ENCODE measurements at places on chromosomes 7 and 10. TPM values are rescaled to one million over a fixed set of nuclear protein-coding genes. Genes with fewer than 3 reads are reported as not detected.

DNA sequence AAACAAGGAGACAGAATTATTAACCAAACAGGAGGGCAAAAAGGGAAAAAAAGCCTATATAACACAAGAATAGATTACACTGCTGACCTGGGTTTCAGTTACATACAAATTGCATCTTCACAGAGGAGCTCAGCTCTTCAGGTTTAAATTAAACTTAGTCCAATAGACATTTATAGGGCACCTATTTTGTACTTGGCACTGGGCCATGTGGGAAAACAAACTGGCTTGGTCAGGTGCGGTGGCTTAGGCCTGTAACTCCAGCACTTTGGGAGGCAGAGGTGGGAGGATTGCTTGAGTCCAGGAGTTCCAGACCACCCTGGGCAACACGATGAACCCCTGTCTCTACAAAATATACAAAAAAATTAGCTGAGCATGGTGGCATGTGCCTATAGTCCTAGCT is 62.3 kb upstream of the CCDC6 start:
- no peaks in the 10 kb centered on the region for H3K27me3 ChIP-seq
- no peak overlapping the region for H3K27ac ChIP-seq
- no peak overlapping the region for H3K4me3 ChIP-seq
- no peaks in the 10 kb centered on the region for H3K4me1 ChIP-seq
- no peak for DNase-seq

DNA sequence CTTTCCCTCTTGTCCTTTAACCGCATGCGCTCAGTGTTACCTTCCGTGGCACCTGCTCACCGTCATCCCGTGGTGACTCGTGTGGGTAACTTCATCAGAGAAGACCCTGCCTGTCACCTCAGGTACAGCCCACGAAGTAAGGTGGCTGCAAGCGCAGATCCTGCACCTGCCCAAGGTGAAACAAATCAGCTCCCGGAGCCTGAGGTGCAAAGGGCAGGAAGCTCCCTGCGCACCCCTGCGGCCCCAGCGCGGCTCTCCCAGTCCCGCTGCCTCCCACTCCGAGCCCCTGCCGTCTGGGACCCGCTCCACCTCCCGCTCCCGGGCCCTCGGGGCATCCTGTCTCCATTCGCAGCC is 110.9 kb upstream of the LANCL2 start:
- peaks cover 5% of the 10 kb centered on the region for H3K4me1 ChIP-seq
- H3K27ac ChIP-seq, result no peak overlapping the region
- peak overlapping the region; percentile 37 for H3K4me3 ChIP-seq
- no peaks in the 10 kb centered on the region for H3K36me3 ChIP-seq
- DNase-seq, result no peak

The GIMAP4 gene
- total RNA-seq, result 39.1 TPM

The HOXA6 gene
- total RNA-seq, result not detected

DNA sequence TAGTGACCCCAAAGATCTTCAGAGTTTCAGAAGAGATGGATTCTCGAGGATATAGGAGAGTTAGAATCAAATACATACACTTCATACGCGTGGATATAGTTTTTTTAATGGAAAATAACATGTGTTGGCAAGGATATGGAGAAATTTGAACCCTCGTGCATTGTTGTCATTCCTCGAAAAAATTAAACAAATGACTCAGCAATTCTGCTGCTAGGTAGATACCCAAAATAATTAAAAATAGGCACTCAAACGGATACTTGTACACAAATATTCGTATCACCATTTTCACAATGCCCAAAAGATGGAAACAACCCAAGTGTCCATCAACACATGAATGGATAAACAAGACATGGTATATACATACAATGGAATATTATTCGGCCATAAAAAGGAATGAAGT is 5.6 kb upstream of the NT5C2 start:
- no peak for DNase-seq
- H3K36me3 ChIP-seq, result peaks cover 5% of the 10 kb centered on the region
- no peak overlapping the region for H3K27ac ChIP-seq
- no peaks in the 10 kb centered on the region for H3K27me3 ChIP-seq
- H3K4me3 ChIP-seq, result no peak overlapping the region

DNA sequence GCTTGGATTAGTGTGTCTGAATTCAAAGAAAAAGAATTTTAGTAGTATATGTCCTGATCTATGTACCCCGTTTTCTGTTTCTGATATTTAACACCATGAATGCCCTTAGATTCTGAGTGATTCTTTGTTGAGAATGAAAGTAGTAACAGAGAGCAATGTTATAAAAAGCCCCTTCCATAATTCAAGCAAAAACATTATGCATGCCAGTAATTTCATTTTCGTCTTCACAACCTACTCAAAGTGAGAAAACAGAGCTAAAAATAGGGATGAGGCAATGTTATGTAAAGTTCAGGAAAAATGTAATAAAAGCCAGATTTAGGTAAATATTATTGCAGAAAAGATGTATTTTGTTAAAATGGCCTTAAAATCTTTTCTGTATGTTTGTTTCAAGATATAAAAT is 28.1 kb downstream of the PTPRZ1 start:
- no peaks in the 10 kb centered on the region for H3K4me1 ChIP-seq
- no peak overlapping the region for H3K27ac ChIP-seq
- no peaks in the 10 kb centered on the region for H3K36me3 ChIP-seq
- H3K27me3 ChIP-seq, result no peaks in the 10 kb centered on the region

DNA sequence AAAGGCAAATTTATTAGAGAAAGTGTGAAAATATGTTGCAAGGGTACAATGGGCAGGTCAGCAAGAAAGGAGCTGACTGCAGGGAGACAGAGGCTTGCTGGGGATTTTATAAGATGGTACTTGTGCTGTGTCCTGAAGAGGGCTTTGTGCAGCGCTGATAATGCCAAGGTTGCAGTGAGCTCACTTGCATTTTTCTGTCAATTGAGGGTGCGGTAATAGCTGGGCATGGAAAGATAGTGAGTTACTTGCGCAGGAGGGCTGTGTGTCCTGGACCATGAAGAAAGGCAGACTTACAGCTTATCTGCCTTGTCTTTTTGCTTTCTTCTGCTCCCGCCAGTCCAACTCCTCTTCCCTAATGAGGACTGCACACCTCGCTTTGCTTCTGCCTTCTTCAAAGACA is 12.5 kb downstream of the CDC123 start:
- peaks cover 13% of the 10 kb centered on the region for H3K4me1 ChIP-seq
- peaks cover 75% of the 10 kb centered on the region for H3K36me3 ChIP-seq
- H3K27me3 ChIP-seq, result no peaks in the 10 kb centered on the region

DNA sequence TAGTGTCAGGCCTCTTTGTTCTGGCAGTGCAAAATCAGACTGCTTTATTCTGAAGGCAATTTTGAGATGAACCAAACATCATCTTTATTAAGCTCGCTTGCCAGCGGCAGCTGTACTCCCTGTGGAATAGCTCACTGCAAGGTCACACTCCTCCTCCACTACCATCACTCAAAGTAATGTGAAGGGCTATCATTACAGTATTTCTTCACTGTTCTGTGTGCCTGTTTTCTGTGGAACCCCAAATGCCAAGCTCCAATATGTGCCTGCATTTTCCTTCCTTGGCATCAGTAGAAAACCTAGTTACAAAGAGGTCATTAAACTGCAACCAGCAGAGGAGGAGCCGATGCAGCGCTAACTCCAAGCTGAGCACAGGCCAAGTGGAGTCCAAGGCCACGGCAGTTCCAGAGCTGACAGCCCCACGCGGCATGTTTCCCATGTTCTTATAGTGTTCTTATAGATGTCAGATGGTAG is 21.4 kb downstream of the BCCIP start:
- no peaks in the 10 kb centered on the region for H3K4me1 ChIP-seq
- H3K27ac ChIP-seq, result no peak overlapping the region
- H3K36me3 ChIP-seq, result peaks cover 18% of the 10 kb centered on the region
- no peak for DNase-seq
- no peaks in the 10 kb centered on the region for H3K27me3 ChIP-seq

The PTEN gene
- 48.5 TPM for total RNA-seq

DNA sequence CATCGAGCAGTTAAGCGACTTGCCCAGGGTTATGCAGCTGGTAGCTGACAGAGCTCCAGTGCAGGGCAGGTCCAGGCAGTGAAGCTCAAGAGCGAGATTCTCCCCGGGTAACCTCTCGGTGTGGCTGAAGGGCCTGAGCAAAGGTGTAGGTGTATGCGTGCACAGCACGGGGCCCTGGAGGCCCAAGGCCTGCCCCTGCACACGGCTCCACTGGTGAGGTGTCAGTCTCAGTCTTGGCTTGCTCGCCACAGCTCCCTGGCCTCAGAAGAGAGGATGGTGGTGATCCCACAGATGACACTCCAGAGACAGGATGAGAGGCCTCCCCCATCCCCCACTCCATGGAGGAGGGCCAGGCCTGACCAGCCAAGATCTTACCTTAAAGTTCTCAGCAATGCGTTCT is 12.0 kb downstream of the AKR1B1 start:
- H3K27me3 ChIP-seq, result no peaks in the 10 kb centered on the region
- H3K4me3 ChIP-seq, result no peak overlapping the region
- peaks cover 68% of the 10 kb centered on the region for H3K36me3 ChIP-seq
- DNase-seq, result no peak
- H3K27ac ChIP-seq, result no peak overlapping the region

- H3K4me3 ChIP-seq, result no peak overlapping the region
- H3K27ac ChIP-seq, result no peak overlapping the region
- no peaks in the 10 kb centered on the region for H3K36me3 ChIP-seq
- no peak for DNase-seq
- H3K27me3 ChIP-seq, result peaks cover 12% of the 10 kb centered on the region
Measured at GRCh38 chr7:108093341-108093740, 36.8 kb downstream of the LAMB4 start.

- H3K36me3 ChIP-seq, result no peaks in the 10 kb centered on the region
- no peaks in the 10 kb centered on the region for H3K27me3 ChIP-seq
- no peaks in the 10 kb centered on the region for H3K4me1 ChIP-seq
- no peak overlapping the region for H3K27ac ChIP-seq
- no peak overlapping the region for H3K4me3 ChIP-seq
- no peak for DNase-seq
Measured at GRCh38 chr10:13920031-13920430, 333.3 kb downstream of the PRPF18 start.

DNA sequence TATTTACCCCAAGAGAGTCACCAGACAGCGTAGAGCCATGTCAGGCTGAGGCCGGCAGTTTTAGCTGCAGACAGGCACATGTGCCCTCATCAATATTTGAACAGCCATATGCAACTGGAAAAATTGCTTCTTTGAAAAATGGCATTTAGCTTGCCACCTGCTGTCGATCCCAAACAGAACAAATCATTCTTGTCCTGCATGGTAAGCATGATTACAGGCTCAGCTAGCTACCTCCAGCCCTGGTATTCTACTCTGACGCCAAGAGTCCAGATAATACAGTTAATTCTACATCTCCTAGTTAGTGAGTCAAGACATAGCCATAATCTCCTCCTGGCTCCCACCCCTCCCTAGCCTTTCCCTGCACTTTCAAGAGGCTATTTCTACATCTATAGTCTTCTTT is 7.7 kb downstream of the CREB3L2 start:
- no peak for DNase-seq
- peaks cover 46% of the 10 kb centered on the region for H3K4me1 ChIP-seq
- no peaks in the 10 kb centered on the region for H3K27me3 ChIP-seq
- H3K36me3 ChIP-seq, result peaks cover 50% of the 10 kb centered on the region

The ZSWIM8 gene
- total RNA-seq, result 50.0 TPM

DNA sequence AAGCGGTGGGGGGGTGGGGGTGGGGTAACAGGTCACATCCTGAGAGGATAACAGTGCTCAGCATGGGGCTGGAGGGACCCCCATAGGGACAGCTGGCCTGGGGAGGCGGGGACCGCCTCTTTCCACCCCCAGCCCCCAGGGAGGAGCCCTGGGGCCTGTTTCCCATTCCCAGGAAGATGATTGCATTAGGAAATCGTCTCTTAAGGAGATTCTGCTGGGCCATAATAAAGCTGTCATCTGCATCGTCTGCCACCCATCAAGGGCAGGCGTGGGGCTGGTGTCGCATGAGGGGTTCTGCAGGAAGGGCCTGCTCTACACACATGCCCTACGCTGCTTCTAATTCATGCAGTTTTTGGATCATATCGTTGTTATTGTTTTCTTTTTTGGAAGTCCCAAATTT is 17.2 kb downstream of the RET start:
- no peaks in the 10 kb centered on the region for H3K36me3 ChIP-seq
- no peak for DNase-seq
- H3K4me1 ChIP-seq, result no peaks in the 10 kb centered on the region
- peaks cover 8% of the 10 kb centered on the region for H3K27me3 ChIP-seq
- no peak overlapping the region for H3K27ac ChIP-seq

The MRC1 gene
- total RNA-seq, result not detected

GRCh38 chr10:22365233-22365632 is 19.9 kb downstream of the SPAG6 start:
- H3K27me3 ChIP-seq, result no peaks in the 10 kb centered on the region
- H3K4me1 ChIP-seq, result peaks cover 41% of the 10 kb centered on the region
- no peaks in the 10 kb centered on the region for H3K36me3 ChIP-seq
- no peak overlapping the region for H3K27ac ChIP-seq

DNA sequence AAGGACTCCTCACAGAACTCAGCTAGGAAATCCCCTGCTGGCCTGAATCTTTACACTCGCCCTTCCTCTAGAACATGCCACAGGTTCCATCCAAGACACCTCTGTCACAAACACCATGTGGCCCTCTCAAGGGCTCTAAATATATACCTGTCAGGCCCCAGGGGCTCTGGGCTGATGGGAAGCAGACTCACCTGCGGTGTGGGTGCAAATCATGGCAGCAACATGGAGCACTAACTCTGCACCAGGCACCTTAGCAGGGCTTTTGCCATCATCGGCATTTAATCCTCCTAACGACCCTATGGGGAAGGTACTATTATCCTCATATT is 17.3 kb downstream of the SH3PXD2A start:
- no peaks in the 10 kb centered on the region for H3K36me3 ChIP-seq
- H3K4me1 ChIP-seq, result no peaks in the 10 kb centered on the region
- H3K27ac ChIP-seq, result no peak overlapping the region
- DNase-seq, result no peak

DNA sequence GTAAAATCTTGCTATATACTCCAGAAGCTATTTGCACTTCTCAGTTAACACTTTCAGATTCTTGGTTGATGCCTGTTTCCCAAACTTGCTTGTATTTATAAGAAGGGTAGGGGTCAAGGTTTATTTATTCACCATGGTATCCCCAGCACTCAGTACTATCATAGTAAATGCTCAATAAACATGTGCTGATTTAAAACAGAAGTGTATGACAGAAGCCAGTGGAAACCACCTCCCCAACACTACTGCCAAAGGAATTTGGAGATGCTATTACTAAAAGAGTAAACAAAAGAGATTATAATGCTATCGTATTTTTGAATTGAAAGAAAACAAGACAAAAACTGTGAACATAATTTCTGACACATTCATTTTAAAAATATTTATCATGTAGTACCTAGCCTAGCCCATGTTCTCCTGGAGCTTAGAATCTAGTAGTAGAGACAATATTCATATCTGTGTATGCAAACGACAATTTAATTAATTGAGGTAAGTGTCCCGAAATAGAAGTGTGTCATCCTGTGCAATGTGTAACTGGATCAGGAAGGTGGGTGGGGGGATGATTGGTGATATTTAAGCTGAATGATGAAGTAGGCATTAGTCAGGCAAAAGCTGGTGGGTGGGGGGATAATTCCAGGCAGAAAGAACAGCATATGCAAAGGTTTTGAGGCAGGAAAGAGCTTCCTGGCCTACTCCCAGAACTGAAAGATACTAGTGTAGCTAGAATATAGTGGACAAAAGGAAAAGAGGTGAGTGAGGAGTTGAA is 77.5 kb downstream of the HGF start:
- no peaks in the 10 kb centered on the region for H3K36me3 ChIP-seq
- DNase-seq, result no peak
- H3K27ac ChIP-seq, result no peak overlapping the region
- no peaks in the 10 kb centered on the region for H3K4me1 ChIP-seq

The CALHM1 gene
- total RNA-seq, result not detected

- H3K4me1 ChIP-seq, result no peaks in the 10 kb centered on the region
- H3K36me3 ChIP-seq, result no peaks in the 10 kb centered on the region
- no peak overlapping the region for H3K4me3 ChIP-seq
- no peak for DNase-seq
Measured at GRCh38 chr7:95906851-95907250, 134.5 kb downstream of the DYNC1I1 start.

Data from activated T-helper 2 cell treated with anti-CD3 and anti-CD28 coated beads, Interferon-gamma antibody, Interleukin-2, Interleukin-4, amounts not matched to agents 10 μg/mL and 5 μg/mL and 100 μg/mL, durations not matched to agents 14 hours and 24 hours and 36 hours (primary cell).